Activated T-cell treated with anti-CD3 and anti-CD28 coated beads, Interleukin-2, amount 50 U/mL, for 24 hours (primary cell): ENCODE measurements at places on chromosomes 11 and 22.

GRCh38 chr22:22867996-22868715 is 19.5 kb upstream of the IGLL5 start:
- H3K36me3 ChIP-seq, result no peaks in the 10 kb centered on the region
- no peak for DNase-seq
- H3K27ac ChIP-seq, result no peak overlapping the region
- H3K4me3 ChIP-seq, result no peak overlapping the region

DNA sequence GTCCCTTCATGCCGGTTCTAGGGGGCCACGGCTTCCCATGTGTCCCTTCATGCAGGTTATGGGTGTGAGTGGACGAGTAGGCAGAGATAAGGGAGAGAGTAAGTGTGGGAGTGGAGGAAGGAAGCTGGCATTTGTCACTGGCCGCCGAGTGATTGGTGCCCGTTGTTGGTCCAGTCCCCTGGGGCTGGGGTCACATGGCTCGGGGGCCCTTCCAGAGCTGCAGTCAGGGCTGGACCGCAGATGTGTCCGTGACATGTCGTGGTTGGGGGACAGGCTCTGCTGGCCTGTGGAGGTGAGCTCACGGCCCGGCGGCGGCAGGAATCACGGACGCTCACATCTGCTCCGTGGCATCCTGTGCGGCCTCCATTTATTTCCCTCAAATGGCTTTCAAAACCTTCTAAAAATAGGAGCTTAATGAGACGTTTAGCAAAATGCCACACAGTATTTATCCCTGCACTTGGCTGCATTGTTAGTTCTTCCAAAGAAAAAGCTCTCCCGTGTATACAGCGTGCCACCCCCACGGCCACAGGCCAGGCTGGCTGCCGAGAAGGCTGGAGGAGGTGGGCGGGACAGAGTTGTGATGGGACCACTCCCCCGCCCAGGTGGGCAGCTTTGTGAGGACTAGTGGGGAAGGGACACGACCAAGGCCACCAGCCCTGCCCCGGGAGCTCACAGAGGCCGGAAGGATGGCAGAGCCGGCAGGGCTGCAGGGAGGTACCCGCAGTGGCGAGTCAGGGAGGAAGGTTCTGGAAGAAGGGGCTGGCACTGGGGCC is 386.7 kb downstream of the TBC1D22A start:
- H3K27me3 ChIP-seq, result no peaks in the 10 kb centered on the region
- no peaks in the 10 kb centered on the region for H3K4me1 ChIP-seq
- H3K27ac ChIP-seq, result no peak overlapping the region
- H3K4me3 ChIP-seq, result no peak overlapping the region
- H3K36me3 ChIP-seq, result peaks cover 19% of the 10 kb centered on the region

- no peaks in the 10 kb centered on the region for H3K36me3 ChIP-seq
- H3K4me1 ChIP-seq, result no peaks in the 10 kb centered on the region
- H3K4me3 ChIP-seq, result no peak overlapping the region
- H3K27me3 ChIP-seq, result no peaks in the 10 kb centered on the region
- H3K27ac ChIP-seq, result no peak overlapping the region
Measured at GRCh38 chr11:98568013-98568412, 452.7 kb upstream of the CNTN5 start.

- H3K4me1 ChIP-seq, result peaks cover 53% of the 10 kb centered on the region
- DNase-seq, result no peak
- peak overlapping the region; percentile 72 for H3K27ac ChIP-seq
Measured at GRCh38 chr11:36411202-36411640, 98.9 kb downstream of the TRAF6 start.

GRCh38 chr22:38089474-38089851 is 5.5 kb upstream of the SLC16A8 start:
- no peak overlapping the region for H3K27ac ChIP-seq
- H3K27me3 ChIP-seq, result peaks cover 21% of the 10 kb centered on the region
- H3K36me3 ChIP-seq, result peaks cover 4% of the 10 kb centered on the region
- no peak overlapping the region for H3K4me3 ChIP-seq
- H3K4me1 ChIP-seq, result no peaks in the 10 kb centered on the region

DNA sequence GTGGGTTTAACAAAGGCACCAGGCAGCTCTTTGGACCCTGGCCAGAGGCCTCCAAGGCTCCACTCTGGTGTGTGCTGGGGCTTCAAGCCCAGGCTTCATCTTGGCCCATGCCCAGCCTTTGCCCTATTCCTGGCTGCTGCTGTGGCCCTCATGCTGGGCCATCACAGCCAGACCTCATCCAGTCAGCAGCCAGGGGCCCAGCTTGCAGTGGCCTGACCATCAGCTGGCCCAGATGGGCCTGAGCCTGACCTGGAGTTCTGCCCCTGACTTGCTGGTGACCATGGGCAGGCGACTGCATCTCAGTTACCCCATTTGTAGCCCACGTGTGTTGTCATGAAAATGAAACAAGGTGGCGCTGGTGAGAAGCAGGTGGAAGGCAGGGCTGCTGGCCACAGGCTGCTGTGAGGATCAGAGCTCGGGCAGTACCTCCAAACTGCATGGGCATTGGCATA is 76.1 kb downstream of the MED15 start:
- H3K4me3 ChIP-seq, result no peak overlapping the region
- peak; percentile 22 for DNase-seq
- peaks cover 86% of the 10 kb centered on the region for H3K36me3 ChIP-seq
- peak overlapping the region; percentile 71 for H3K27ac ChIP-seq
- no peaks in the 10 kb centered on the region for H3K27me3 ChIP-seq

DNA sequence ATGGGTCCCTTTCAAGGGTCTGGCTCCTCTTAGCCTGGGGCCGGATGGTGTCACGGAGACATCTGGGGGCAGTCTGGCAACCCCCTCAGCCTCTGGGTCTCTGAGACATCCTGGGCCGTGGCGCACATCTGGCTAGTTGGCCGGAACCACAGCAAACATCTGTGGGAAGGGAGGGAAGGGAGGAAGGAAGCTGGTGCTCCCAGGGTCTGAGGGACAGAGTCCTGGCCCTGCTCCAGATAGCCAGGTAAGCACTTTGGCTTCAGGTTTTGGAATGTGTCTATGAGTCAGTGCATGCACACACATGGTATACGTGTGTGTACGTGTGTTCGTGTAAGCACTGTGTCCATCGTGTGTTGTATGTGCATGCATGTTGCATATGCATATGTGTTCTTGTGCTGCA is 225.1 kb downstream of the MN1 start:
- no peaks in the 10 kb centered on the region for H3K36me3 ChIP-seq
- no peak overlapping the region for H3K4me3 ChIP-seq
- no peaks in the 10 kb centered on the region for H3K4me1 ChIP-seq
- no peak for DNase-seq
- peaks cover 20% of the 10 kb centered on the region for H3K27me3 ChIP-seq
- H3K27ac ChIP-seq, result no peak overlapping the region

DNA sequence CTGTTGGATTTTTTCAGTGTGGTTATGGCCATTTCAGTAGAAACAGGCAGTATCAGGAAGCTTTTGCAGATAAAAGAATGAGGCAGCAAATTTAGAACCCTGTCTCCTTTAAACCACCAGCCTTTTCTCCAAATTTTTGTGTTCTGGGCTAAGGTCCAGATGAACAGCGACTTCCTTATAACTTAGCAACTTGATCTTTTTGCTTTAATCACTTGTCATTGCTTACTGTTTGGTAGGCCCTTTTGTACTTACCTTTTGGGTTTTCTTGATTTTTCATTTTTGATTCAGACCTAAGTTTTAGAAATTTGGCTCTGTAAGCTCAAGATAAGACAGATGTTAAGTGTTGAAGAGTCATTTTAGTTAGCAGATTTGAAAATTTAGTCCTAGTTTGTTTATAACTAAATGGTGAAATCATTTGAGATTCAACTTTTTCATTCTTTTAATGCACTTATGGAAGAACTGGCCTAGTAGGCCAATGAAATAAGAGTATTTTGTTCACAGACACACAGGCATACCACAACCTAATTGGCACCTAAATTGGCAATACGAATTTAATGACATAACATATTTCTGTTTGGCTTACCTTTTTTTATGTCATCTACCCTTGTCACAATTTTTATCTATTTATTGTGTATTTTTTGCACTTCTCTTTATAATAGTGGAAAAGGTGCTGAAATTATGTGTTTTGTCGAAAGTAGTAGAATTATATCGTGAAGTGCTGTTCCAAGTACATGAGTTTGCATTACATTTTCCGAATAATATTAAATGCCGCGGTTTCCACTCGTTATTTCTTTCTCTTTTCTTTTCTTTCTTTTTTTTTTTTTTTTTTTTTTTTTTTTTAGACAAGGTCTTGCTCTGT is 2.1 kb downstream of the RTN3 start:
- no peak for DNase-seq
- H3K4me3 ChIP-seq, result peak overlapping the region; percentile 86
- no peak overlapping the region for H3K27ac ChIP-seq
- H3K27me3 ChIP-seq, result no peaks in the 10 kb centered on the region
- H3K4me1 ChIP-seq, result peaks cover 47% of the 10 kb centered on the region
